ENCODE measurements at places on chromosomes 5 and 9.
A peak's percentile ranks its signal among the peaks of the same experiment; 100 is the strongest.

DNA sequence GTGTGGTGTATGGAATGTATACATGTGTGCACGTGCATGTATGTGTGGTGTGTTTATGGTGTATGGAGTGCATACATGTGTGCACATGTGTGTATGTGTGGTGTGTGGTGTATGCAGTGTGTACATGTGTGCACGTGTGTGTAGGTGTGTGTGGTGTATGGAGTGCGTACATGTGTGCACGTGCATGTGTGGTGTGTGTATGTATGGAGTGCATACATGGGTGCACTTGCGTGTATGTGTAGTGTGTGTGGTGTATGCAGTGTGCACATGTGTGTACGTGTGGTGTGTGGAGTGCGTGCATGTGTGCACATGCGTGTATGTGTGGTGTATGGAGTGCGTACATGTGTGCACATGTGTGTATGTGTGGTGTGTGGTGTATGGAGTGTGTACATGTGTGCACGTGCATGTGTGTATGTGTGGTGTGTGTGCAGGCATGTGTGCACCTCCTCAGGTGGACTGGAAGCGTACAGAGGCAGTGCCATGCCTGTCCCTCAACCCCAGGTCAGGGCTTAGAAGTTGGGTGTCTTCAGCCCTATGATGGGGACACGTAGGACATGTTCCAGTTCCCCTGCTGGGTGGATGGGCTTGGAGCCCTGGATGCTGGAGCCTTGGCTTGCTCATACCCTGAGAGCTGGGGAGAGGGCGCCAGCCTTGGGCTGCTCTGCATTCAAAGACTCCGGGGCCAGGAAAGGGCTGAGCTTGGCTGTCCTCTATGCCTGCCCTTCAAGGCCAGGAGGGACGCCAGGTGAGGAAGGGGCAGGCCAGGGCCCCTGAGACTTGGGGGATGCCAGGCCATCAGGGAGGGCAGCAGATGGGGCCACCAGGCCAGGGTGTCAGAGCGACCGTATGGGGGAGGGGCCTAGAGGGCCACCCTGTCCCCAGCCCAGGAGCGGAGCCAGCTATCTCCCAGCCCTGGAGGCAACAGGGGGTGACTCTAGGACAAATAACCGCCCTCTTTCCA is 12.2 kb downstream of the MYMK start:
- DNase-seq = no peak

DNA sequence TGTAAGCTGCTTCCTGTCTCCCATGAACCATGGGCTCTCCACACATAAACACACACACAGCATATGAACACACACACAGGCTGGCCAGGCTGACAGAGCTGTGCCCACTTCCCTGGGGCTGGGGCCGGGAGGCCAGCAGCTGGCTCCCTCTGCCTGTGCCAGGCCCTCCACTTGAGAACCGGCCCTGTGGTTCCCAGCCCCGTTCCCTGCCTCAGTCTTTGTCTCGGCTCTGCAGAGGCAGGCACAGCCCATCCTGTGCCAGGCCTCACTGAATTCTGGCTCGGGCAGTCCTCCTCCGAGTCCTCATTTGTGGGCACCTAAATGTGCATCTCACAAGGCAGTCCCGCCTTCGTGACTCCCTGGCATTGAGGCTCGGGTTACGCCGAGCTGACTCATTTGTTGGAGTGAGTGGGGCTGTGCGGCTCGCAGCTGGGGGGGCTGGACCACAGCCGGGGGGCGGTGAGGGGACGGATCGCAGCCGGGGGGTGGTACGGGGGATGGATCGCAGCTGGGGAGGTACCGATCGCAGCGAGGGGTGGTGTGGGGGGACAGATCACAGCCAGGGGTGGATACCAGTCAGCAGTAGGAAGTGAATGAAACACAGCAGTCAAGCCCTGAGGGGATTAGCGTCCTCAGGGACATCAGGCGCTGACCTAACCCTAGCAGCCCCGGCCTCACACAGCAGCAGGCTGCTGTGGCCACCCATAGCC is 72.3 kb downstream of the PSMB7 start:
- DNase-seq = peak; percentile 46

DNA sequence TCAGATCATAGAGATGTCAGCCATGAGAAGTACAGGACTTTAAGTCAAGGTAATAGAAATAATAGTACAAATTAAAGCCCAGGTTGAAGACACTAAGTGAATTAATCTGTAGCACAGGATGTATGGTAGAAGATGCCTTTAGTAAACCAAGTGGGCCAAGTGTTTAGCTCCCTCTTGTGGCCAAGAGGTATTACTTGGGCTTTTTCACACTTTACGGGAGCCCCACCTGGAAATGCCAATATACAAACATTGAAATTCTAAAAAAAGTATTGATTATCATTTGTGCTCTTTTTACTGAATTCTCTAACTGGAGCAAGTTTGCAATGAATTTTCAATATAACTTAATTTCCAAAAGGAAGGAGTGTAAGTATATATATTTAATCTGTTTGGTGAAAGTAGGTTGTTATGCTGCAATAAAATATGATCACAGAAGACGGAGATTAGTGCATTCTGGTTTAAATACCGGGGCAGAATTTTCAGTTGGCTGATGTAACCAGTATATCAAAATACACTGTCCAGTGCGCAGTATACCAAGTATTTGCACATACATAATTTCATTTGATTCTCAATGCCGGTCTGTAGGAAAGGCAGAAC is 84.7 kb downstream of the PARP8 start:
- peak; percentile 49 for DNase-seq

DNA sequence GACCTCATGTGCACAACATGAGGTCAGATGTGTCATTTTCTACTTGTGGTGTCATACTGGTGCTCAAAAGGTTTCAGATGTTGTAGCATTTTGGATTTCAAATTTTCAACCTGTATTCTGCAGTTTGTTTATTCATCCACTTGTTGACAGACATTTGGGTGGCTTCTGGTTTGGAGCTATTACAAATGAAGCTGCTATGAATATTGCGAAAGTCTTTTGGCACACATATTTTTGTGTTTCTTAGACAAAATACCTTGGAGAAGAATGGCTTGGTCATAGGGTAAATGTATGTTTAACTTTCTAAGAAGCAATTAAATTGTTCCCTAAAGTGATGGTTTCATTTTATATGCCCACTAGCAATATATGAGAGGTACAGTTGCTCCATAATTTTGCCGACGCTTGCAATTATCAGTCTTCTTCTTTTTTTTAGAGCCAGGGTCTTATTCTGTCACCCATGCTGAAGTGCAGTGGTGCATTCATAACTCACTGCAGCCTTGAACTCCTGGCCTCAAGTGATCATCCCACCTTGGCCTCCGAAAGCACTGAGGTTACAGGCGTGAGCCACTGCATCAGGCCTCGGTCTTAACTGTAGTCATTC is 70.7 kb upstream of the TRPC7 start:
- DNase-seq = no peak

DNA sequence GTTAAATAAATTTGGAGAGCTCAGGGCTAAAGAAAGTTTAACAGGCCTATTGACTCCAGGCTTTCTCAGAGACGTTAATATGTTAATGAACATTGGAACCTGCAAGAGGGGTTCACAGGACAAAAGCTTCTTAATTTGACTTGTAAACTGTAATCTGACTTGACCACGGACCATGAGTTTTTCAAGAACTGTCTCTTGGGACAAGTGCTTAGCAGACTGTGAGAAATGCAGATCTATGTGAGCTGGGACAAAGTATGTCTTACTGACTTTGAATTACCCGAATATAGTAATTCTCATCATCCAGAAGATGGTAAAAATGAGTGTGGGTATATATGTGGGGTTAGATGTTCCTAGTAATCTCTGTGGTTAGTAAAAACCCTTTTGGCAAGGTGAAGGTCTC is 186.6 kb downstream of the ATP10B start:
- DNase-seq = no peak

- no peak for DNase-seq
Measured at GRCh38 chr5:4905674-4906520, 234.2 kb upstream of the ADAMTS16 start.

DNA sequence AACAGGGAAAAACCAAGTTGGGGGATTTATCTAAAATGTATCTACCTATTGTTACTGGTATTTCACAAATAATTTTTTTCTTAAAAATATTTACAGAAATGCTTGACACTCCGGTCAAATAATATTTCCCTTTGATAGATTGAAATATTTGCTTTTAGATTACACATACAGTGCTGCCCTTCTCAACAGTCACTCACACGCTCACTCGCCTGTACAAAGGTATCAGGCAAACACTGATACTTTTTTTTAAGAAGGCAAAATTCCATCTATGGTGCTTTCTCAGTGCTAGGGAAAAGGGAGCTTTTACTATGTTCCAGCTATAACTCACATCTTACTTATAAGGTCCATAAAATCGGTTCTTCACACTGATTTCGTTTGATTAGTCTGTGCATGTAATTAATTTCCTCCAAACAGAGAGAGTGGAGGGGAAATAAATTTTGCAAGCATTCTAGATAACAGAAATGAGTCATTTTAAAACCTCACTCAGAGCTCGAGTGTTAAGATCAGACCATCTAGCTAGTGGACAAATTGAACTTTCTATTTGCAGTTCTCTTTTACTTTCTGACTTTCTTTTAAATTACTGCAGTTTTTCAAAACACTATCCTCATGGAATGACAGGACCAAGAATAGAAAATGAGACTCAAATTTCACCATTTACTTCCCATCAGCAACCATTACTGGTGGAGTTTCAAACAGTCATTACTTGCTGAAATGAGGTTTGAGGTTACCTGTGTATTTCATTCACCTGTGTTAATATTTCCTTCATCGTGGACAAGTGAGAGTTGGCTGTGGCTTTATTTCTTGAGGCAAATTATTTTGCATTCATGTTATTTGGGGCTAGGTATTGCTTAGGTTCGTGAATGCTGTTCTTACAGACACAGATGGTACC is 273.2 kb downstream of the RAB3C start:
- no peak for DNase-seq
